ENCODE measurements at places on chromosomes 12 and 14.

- DNase-seq, result no peak
Observed at GRCh38 chr12:65755596-65755978, 68.7 kb upstream of the HMGA2 start.

- DNase-seq, result no peak
Observed at GRCh38 chr14:83433618-83434017, 1900.0 kb upstream of the SEL1L start.

DNA sequence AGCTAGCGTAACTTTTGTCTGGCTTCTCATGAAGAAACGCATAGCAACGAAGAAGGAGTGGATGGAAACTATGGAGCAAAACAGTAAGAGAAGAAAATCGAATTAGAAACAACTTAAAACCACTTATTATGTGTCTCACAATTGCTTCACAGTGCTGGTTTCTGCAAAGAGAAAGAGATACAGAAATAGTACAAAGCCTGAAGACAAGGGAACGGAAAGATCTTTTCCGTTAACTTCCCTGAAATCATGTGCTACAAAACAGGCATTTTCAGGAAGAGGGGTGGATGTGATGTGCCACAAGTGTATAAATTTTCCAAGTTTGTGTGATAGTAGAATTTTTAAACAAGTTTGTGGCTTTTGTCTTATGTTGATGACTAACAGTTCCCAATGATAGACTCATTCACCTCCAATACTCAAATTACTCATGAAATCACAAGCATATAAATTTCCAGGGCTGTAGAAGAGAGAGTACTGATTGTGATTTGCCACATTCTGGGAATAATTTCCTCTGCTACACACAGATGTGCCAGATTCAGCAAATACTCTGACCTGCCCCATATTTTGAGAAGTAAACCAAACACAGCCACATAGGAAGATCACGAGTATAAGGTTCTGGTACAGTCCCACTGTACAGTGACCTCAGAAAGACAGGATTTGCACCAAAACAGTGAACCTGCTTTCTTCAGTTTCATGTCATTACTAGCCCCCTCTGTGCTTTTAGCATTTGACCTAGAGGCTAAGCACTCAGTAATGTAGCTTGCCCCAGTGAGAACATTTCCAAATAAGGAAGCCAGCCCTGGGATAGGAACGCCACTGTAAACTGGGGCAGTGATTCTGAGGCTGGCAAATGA is 41.4 kb upstream of the PPFIA2 start:
- no peak for DNase-seq

DNA sequence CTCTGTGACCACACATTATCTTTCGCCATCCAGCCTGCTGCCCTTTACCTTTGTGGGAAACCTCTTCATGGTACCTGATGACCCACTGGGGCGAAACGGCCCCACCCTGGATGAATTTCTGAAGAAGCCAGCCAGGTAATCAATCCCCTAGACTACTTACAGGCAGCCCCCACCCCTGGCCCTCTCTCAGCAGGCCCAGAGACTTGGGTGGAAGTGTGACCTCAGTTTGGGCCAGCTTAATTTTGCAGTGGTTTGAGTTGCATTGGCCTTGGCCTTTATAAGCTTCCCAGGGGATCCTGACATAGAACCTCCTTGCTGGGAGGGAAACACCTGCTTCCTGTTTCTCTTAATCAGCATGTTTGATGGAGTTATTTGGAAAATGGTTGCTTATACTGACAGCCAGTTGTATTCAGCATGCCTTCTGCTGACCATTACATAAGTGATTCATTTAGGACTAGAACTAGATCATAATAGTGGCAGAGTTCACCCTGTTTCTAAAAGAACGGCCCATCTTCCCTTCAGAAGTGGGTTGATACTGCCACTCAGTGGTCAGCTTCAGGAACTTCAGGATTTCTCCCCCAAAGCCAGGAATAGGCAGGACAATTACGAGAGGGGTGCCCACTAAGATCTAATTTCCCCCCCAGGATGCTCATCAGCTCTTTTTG is 6.1 kb downstream of the SDR39U1 start:
- DNase-seq, result peak; percentile 33

- DNase-seq, result no peak
Observed at GRCh38 chr14:103519837-103520212, 2.8 kb downstream of the CKB start.

DNA sequence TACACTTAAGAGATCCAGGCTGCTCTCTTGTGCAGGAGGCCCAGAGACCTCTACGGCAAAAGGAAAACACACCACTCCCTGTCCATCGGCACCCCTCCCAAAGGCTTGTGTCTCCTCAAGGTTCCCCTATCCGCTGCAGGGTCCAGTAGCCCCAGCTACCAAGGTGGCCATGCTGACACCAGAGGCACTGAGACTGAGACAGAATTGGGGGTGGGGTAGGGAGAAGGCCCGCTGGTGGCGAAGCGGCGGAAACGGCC is 590 bp downstream of the DDIT3 start:
- DNase-seq, result no peak

DNA sequence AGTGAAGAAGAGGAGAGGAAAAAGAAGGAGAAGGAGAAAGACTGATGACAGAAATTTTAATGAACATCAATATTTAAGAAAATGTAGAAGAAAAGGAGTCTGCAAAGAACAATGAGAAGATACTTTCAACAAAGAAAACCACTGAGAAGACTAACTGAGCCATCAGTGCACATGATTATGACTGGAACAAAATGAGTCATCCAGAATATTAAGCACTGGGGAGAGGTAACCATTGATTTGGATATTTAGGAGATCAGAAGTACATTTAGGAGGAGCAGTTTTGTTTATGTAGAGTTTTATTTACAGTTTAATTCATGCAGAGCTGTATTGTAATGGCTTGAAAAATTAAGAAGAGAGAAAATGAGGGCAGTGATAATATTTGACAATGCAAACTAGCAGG is 159.1 kb downstream of the C12orf50 start:
- DNase-seq, result no peak

GRCh38 chr12:65742018-65743010 is 82.0 kb upstream of the HMGA2 start:
- DNase-seq, result peak; percentile 9

- DNase-seq, result peak; percentile 16
Observed at GRCh38 chr14:58362798-58363412, 32.8 kb upstream of the TOMM20L start.

DNA sequence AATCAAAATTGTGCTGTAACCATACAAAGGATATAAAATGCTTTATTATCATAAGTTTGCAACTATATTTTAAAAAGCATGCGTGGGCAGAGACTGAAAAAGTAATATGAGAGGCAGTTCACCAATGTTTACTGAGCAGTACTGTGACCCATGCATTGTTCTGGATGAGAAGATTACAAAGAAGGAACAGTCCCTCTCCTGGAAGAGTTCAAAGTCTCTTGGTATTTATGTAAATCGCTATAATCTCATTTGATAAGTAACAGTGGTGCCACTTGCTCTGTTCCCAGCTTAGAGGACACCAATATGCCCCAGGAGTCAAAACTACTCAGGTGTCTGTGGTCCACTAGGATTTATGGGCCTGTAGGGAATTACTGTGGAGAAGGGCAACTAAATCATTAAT is 2.1 kb upstream of the CMAS start:
- DNase-seq, result no peak

DNA sequence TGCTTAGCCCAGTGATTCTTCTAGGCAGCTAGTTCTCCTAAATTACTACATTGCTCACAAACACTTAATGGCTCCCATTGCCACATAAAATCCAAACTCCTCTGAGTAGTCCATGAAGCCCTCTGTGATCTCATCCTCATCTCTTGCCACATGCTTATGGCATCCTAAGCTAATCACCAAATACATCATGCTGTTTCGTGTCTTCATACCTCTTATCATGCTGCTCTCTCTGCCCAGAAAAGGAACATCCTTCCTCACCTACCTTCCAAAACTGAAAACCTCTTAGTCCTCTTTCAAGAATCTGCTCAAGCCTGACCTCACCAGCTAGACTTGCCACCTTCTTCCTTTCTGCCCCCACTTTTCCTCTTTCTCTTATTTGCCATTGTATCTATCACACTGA is 108.5 kb downstream of the DUSP6 start:
- DNase-seq, result no peak

DNA sequence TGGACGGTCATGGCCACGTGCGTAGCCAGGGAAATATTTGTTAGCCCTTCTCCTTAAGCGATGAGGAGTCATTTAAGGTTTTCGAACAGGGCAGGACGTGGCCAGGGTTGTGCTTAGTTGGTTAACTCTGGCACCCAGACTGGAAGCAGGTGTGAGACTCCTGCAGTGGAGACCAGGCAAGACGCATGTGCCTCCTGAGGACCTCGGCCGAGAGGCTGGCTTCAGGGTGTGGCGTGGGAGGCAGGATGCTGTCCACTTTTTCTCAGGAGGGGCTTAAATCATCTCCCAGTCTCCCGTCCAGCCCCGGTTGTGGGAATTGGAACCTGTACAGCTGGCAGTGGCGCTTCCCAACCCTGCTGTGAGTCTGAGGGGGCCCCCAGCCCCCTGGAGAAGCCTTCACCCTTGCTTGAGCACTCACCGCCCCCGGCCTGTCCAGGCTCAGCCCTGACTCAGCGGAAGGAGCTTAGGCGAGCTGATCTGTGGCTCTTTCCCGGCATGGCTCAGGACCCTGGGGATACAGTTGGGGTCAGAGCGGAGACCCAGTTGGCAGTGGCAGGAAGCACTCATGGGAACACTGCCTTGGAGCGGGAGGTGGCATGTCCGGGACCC is 46.3 kb upstream of the TSPAN9 start:
- DNase-seq, result no peak

GRCh38 chr12:49632401-49632800 is 9.0 kb downstream of the PRPF40B start:
- DNase-seq, result no peak

- no peak for DNase-seq
Observed at GRCh38 chr14:54025661-54026060, 69.0 kb upstream of the BMP4 start.

GRCh38 chr12:4308334-4308950 is 12.6 kb upstream of the TIGAR start:
- no peak for DNase-seq

DNA sequence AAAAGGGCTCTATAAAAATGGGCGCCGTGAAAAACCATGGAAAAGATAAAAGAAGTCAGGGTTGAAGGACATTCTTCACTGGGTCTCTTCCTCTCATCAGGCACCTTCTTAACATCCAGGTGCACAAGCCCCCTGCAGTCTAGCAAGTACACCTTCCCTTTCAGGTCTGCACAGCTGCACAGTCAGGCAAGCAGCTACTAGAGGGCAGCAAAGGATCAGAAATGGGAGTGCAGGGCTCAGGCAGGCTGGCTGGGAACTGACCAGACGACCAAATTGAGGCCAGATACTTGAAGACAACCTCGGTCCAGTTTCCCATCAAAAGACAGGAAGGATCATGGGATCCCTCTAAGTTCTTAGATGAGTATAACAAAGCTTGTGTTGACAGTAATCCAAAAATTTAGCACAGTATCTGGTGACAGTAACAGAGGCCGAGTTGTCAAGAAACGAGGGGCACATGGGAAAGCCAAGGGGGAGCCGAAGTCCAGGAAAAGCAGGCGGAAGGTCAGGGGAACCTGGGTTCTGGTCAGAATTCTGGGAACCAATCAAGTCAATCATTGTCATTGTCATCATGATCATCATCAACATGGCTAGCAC is 10.1 kb upstream of the GRIP1 start:
- DNase-seq, result peak; percentile 60

GRCh38 chr14:104639885-104640548 is 35.4 kb upstream of the TMEM179 start:
- DNase-seq, result peak; percentile 41

GRCh38 chr12:27552235-27552634 is 28.2 kb downstream of the PPFIBP1 start:
- no peak for DNase-seq

DNA sequence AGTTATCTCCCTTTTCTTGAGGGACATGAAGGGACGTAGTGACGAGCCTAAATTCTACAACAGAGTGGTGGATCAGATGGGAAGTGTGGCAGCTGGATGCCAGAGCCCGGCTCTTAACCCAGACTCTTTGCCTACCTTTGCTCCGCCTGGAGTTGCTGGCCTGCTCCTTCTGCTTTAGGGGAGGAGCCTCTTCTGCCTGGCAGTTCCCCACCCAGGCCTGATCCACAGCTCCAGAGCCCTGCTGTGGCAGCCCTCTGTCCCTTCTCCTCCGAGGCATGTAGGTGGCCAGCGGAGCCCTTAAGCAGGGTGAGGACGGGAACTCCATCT is 2.3 kb upstream of the PRPH start:
- no peak for DNase-seq

GRCh38 chr14:86915406-86915805 is 1077.6 kb downstream of the GALC start:
- no peak for DNase-seq

Data from NCI-H526 treated with DMSO at 0.1 percent for 48 hours (cell line).